Naive thymus-derived CD4-positive, alpha-beta T cell (primary cell): ENCODE measurements at places on chromosomes 11 and 22. TPM values are rescaled to one million over a fixed set of nuclear protein-coding genes. Genes with fewer than 3 reads are reported as not detected.

OR10A2 gene
- total RNA-seq = not detected

DBX1 gene
- not detected for total RNA-seq

NCF4 gene
- total RNA-seq = 39.1 TPM

KRTAP5-10 gene
- not detected for total RNA-seq

OR51I1 gene
- total RNA-seq = not detected

HBG2 gene
- not detected in 2 replicates for total RNA-seq
